ENCODE measurements at places on chromosomes 4 and X.

GRCh38 chr4:189804894-189805293 is 135.8 kb upstream of the FRG1 start:
- no peak for DNase-seq

DNA sequence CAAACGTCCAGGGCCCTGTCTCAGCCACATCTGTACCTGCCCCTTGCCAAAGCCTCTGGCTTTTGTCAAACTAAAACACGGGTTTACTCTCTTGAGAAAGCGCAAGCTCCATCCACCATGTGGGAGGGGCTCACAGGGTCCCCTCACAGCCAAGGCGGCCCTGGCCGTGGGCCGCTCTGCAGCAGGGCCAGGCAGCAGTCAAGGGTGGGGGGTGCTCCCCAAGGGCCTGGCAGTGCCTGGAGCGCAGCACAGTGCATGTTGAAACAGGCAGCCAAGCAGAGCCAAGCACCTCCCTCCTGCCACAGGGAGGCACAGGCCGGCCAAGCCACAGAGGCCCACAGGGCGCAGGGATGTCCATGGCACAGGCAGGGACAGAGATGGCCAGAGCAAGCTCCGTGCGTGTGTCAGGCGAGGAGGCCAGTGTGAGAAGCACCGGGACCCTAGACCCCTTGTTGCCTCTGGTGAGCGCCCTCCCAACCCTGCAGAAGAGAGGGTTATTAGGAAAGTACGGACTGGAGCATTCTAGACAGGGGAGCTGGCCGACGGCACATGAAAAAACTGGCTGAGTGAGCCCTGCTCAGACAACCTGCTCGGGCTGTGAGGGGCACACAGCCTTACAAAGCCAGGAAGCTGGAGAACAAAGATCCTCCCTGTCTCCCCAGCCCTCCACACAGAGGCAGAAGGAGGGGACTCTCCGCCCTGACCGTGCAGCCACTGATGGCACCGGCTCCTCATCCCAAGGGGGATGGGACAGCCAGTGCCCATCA is 39.0 kb downstream of the FAM53A start:
- DNase-seq, result no peak

GRCh38 chr4:140703463-140703862 is 52.7 kb downstream of the TBC1D9 start:
- DNase-seq, result no peak

- no peak for DNase-seq
Measured at GRCh38 chr4:81343536-81343935, 128.2 kb downstream of the RASGEF1B start.

DNA sequence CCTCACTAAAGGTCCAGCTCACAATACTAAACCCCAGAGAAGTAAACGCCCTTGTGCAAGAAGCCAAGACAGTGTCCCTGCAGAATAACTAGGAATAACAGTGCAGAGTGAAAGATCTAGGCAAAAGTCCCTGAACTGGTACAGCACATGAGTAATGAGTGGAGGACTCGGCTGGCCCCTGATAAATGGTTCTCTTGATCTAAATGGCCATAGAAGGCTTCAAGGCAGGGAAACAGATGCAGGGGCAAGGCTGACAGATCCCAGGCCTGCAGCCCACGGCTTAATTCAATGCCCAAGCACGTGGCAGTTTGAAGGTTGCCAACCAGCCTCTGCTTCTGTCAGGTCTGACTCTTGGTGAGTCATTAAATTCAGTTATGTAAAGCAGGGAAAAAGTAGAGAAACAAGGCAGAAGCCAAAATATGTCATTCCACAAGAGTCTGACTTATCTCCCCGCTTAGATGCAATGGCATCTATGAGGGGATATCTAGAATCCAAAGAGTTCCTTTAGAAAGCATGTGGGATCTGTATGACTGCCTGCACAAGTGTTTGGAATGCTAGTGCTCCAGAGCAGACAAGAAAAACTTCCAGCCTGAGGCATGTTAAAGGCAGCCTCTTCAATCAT is 121.3 kb downstream of the PRDM5 start:
- DNase-seq, result no peak

DNA sequence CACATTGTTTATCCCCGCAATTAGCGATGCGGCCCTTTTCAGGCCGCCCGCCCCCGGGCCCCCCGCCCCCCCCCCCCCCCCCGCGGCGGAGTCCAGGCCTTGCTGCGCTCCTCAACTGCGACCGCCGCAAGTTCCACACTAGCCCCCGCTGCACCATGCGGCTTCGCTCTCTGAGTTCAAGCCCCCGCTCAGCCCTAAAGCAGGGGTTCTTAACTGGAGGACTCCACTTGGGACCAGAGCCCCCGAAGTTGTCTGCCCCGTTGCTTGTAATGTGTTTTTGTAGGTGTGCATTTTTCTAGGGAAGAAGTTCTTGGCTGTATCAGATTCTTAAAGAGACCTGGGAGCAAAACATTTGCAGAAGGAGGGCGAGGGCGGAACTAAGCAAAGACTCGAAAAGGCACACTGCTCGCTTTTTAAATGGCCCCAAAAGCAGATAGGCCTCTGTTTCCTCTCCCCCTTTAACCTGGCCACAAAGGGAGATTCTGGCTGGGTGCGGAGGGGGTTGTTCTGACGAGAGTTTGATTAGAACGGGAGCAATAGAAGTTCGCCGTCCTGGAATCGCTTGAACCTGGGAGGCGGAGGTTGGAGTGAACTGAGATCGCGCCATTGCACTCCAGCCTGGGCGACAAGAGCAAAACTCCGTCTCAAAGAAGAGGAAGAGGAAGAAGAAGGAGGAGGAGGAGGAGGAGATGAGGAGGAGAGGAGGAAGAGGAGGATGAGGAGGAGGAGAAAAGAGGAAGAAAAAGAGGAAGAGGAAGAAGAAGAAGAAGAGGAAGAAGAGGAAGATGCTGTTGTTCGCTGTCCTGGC is 2.3 kb upstream of the MSX1 start:
- no peak for DNase-seq
